HFFc6 (cell line): ENCODE measurements at places on chromosomes 12 and 14.

DNA sequence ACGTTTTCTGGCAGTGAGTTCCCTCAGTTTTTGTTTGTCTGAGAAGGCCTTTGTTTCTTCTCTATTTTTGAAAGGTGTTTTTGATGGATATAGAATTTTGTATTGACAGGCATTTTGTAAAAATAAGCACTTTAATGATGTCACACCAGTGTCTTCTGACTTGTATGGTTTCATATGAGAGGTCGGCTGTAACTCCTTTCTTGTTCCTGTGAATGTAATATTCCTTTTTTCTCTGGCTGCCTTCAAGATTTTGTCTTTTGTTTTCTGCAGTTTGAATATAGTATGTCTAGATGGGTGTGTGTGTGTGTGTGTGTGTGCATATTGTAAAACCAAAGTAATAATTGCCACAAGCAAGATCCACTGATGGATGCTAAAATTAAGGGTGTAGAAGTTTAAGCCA is 67.8 kb upstream of the PSMC1 start:
- no peak for DNase-seq

GRCh38 chr14:99229654-99230207 is 42.3 kb downstream of the BCL11B start:
- no peak for DNase-seq

DNA sequence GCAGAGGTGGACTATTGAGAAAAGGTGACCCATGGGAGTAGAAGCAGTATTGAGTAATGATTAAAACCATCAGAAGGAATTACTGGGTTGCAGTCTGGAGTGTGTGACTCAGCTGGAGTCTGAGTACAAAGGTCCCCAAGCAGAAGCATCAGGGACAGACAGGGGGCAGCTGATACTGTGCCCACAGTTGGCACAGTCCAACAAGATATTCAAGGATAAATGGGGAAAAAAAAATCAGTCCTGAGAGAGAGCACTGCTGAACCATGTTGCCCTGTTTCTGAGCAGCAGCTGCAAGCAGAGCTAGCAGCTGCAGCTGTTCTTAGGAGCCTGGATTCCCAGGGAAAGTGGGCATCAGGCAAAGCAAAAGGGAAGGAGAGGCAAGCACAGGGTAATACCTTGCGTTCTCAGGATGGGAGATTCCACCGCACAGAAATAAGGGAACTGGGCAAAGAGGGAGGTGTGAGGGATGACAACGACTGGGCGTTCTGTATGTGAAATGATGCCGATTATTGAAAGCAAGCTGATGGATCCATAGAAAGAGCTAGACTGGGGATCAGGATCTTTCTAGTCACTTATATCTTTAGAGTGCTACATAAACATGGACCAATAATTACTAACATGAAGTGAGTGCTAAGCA is 17.7 kb downstream of the NEUROD4 start:
- DNase-seq, result no peak

GRCh38 chr12:93944201-93944600 is 204.2 kb upstream of the PLXNC1 start:
- DNase-seq, result peak; percentile 33

GRCh38 chr14:102320671-102321455 is 1.3 kb downstream of the ZNF839 start:
- DNase-seq, result no peak

- peak; percentile 77 for DNase-seq
These were observed 103.3 kb downstream of the C12orf75 start for GRCh38 chr12:105433804-105434203.

DNA sequence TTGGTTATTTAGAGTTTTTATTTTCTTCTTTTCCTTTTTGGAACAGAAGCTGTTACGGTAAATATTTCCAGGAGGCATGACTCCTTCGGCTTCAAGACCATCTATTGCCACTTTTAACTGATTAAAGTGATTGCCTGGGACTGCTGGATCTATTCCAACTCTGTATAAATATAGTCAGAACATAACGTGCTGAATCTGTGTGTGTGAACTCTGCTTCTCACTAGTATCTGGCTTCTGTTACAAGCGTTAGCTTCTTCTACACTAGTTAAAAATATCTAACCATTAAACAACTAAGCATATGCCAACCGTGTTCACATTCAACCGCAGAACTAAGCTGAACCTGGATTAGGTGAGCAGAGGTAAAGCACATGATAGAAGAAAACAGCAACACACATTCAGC is 49.0 kb downstream of the TMTC1 start:
- DNase-seq, result no peak

DNA sequence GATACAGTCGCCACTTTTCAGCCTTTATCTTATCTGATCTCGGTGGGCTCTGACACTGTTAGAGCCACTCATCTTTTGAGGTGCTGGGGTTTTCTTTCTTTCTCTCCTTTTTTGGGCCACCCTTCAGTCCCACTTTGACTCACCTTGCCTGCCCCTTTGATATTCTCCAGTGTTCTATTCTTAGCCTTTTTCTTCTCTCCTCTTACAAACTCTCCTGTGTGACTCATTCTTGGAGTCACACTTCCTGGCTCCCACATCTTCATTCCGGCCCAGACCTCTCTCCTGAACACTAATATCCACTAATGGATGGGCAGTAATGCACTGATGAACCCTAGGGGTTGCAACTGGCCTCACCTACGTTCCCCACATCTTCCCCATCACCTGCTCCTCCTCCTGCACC is 2.2 kb upstream of the DCD start:
- peak; percentile 6 for DNase-seq

DNA sequence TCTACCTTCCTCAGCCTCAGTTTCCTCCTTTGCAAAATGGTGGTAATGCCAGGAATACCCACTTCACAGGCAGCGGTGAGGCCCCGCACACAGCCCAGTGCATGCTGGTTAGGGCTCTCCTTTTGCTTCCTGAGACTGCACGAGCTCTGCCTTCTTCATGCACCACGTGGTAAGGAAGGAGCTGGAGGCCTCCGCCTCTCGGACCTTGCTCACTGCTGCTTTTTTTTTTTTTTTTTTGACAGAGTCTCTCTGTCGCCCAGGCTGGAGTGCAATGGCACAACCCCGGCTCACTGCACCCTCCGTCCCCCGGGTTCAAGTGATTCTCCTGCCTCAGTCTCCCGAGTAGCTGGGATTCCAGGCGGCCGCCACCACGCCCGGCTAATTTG is 18.1 kb downstream of the TAMALIN start:
- no peak for DNase-seq

DNA sequence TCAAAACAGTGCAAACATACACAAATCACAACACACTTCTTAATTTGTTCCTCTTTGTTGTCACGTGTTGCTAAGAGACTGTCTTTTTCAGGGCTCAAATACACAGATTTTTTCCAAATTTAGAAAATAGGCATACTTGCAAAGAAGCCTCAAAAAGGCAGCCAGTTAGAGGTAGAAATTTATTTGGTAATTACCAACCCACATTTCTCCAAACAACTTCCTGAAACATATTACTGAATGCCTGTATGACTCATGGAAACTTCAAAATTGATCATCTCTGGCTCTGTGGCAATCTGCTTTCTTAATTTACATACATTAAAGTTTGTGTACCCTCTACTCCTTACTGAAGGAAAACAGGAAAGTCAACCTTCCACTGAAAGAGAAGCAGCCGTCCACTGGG is 36.4 kb downstream of the PPM1H start:
- DNase-seq, result peak; percentile 46

DNA sequence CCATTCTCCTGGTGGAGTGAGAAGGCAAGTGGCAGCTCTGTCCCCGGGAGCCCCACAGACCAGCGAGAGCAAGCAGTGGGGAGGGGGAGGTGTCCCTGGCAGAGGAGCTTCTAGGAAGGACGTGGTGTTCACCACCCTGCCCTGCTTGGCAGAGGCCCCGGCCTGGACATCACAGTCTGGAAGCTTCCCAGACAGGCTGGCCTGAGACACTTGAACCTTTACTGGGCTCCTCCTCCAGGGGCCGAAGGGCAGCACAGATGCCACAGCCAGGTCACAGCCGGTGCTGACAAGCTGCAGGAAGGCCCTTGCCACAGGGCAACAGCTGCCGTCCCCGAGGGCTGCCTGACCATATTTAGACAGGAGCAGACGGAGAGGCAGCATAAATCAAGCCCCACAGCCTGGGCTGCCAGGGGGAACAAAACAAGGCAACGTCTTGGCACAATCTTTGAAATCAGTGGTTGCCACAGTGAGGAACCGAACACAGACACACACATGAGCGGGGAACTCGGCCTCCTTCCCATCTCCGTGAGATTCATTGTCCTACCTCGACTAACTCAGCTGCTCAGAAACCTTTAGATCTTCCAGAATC is 28.5 kb downstream of the PRIMA1 start:
- DNase-seq, result no peak

DNA sequence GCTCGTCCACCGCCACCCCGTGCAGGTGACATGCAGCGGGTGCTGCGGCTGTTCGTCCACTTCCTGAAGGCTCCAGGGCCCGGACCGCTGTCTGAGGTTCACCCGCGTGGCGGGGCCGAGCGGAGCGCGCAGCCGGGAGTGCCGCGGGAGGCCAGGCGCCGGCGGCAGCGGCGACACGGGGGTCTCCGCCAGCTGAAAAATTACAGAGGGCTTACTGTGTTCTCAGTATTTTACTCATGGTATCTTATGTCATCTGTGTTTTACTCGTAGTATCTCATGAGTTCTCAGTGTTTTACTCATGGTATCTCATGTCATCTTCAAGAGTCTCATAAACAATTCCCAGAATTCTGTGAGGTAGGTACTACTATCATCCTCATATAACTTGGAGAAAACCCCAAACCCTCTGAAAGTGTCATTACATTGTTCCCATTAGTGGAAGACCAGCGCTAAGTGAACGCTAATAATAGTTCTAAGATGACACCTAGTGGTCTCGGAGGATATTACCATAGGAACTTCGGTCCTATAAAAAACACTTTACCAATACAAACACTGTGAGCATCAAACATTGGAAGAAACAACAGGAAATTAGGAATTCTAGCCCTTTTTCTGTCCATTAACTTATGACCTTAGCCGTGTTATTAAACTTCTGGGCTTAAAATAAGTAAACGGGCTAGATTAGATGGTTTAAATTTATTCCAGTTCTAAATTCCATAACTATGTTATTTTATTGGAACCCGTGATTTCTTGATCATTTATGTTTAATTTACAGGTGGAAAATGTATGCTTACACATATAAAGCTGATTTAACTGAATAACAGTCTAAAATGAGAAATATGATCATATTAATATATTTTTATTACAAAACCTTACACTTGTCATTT is 32.4 kb downstream of the AK7 start:
- DNase-seq, result peak; percentile 63

DNA sequence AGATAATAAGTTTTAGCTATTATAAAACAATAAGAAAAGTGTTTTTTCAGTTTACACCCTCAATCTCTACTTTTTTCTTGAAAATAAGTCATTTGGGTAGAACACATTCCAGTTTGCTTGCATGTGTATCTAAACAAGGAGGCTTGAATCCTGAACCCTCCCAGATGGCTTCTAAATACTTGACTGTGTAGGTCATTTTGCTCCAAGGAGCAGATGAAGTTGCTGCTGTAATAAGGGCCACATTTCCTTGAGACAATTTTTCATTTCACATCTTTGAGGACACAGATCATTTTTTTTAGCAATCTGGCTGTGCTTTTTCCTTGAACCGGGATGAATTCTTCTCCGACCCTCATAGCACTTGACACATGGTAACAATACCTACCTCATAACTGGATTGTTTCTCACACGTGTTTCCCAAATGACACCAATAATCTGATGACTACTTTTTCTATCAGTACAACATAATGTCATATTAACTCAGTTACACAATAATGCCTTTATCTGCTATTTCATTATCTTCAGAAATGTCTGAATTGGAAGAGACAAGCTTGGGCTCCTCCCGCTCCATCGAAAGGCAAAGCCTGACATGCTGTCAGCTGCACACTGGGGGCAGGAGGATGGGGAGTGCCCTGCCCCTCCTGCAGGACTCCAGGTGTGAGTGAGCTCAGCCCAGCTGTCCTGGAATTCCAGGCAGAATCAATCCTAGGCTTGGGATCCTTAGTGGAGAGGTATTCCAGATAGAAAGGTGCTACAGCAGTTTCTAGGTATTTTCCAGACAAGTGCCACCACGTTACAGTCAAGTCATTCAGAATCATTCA is 30.9 kb downstream of the GPHB5 start:
- DNase-seq, result peak; percentile 40

GRCh38 chr14:49019467-49020115 is 566.6 kb downstream of the RPS29 start:
- DNase-seq, result no peak
